T-cell (primary cell): ENCODE measurements at places on chromosomes 6 and 20.
A peak's percentile ranks its signal among the peaks of the same experiment; 100 is the strongest.

- DNase-seq = no peak
These were observed 16.2 kb downstream of the PM20D2 start for GRCh38 chr6:89162047-89162371.

GRCh38 chr6:140441256-140441655 lies 1066.8 kb upstream of the CITED2 start:
- no peak for DNase-seq

GRCh38 chr6:162533009-162533400 lies 194.6 kb downstream of the PRKN start:
- DNase-seq = no peak

- no peak for DNase-seq
These were observed 142.9 kb downstream of the WDR27 start for GRCh38 chr6:169558774-169559441.

GRCh38 chr6:135434991-135435390 lies 62.5 kb downstream of the AHI1 start:
- no peak for DNase-seq

DNA sequence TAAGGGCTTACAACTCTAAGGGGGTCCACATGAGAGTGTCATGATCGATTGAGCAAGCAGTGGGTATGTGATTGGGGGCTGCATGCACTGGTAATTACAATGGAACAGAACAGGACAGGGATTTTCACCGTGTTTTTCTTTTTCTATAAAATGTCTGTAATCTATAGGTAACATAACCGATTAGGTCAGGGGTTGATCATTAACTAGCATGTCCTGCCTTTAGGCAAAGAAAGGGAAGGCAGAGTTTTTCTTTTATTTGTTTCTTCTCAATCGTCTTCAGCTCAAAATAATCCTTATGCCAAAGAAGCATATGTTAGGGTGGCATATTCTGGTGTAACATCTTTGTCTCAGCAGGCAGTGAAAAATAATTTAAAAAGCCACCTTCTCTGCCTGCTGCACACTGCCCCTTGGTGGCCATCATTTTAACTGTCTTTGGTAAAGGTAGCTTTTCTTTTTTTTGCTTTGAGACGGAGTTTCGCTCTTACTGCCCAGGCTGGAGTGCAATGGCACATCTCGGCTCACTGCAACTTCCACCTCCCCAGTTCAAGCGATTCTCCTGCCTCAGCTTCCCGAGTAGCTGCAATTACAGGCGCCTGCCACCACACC lies 9.7 kb upstream of the CEP43 start:
- peak; percentile 27 for DNase-seq

DNA sequence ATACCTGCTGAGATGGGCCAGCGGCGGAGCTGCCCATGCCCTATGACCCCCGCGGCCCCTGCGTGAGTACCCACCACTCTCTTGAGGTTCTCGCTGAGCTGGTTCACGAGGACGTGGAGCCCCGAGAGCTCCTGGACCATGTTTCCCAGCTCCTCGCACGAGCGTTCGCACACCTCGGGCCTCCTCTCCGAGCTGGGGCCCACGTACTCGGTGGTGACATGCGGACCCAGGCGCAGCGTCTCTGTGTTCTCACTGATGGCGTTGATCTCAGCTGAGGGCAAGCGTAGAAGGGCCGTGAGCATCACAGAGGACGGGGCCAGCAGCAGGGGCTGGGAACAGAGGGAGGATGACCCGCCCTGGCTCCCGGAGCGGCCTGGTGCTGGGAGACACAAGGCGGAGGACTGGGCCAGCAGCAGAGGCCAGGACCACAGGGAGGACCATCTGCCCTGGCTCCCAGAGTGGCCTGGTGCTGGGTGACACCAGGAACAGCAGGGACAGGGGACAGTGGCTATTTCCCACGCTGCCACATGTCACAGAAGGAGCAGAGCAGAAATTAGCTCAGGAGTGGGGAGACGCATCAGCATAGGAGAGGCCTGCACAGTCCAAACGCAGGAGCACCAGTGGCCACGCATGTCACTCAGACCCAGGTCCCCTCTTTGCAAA lies 11.8 kb downstream of the THBS2 start:
- DNase-seq = no peak

GRCh38 chr6:138987080-138987642 lies 892 bp downstream of the REPS1 start:
- no peak for DNase-seq
